ENCODE measurements at places on chromosomes 12 and 14.

DNA sequence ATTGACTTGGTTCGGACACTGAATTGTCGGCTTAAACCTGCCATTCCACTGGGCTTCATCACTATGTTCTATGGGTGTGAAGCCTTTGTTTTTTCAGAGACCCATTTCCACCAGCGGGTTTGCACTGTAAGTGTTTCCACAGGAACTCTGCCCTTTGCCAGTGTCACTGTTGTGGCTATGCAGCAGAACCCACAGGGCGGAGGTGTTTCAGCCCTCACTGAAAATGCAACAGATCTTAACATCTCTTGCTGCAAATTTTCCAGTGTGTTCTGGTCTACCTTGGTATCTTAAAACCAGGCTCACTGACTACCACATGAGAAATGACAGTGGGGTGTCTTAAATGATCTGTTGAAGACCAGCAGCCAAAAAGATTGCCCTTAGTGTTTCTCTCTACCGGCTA is 21.1 kb downstream of the PRKCH start:
- no peak for DNase-seq

DNA sequence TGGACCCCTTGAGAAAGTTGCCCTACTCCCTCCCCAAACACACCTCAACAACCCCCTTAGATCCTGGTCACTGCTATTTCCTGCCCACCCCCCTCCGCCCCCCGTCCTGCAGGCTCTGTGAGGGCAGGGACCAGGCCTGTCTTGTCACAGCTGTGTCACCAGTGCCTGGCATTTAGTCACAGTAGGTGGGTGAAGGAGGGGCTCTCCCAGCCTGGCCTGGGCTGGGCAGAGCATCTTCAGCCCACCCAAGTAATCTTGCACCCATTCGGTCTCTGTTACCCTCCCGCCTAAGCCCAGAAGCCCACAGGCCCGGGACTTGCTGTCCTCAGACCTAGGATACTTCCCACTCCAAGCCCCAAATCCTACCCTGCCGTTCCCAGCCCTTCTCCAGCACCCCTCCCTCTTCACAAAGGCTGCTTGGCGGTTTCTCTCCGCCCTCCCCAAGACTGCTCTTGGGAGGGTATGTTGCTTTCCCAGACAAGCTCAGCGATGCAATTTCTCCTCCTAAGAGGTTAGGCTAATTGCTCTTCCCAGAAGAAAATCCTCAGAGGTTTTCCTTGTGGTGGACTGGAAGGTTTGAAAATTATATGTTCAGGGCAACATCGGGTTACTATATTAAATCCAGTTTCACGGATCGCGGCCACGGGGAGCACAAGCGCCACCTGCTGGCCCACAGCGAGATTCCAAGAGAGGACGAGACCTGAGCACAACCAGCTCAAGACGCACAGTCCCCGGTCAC is 50.8 kb upstream of the ZFP36L1 start:
- DNase-seq = no peak

- no peak for DNase-seq
Measured at GRCh38 chr12:101582937-101583336, 11.8 kb upstream of the MYBPC1 start.

GRCh38 chr14:32669391-32669790 is 269.3 kb upstream of the NPAS3 start:
- DNase-seq = no peak

DNA sequence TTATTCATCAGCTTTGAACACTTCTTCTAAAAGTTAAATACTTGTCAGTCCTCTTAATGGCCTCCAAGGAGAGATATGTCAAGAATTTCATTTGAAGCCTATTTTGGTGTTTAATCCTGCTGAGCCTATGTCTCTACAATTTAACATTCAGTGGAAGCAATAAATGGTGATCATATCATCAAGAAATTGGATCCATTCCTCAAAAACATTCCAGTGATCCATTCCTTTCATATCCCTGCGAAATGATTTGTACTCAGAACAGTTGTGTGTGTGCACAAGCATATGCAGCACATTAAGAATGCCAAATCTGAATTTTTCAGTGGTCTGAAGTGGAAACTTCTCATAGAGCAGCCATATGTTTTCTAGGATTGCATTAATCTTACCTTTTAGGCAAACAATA is 373.7 kb upstream of the SYT1 start:
- DNase-seq = no peak

- no peak for DNase-seq
Measured at GRCh38 chr12:77648716-77649115, 182.0 kb upstream of the NAV3 start.

Measured in pulmonary artery endothelial cell (primary cell).